ENCODE measurements at places on chromosomes 16 and 17.

GRCh38 chr16:75811020-75811634, 84.8 kb upstream of the CPHXL start:
- no peak for DNase-seq

DNA sequence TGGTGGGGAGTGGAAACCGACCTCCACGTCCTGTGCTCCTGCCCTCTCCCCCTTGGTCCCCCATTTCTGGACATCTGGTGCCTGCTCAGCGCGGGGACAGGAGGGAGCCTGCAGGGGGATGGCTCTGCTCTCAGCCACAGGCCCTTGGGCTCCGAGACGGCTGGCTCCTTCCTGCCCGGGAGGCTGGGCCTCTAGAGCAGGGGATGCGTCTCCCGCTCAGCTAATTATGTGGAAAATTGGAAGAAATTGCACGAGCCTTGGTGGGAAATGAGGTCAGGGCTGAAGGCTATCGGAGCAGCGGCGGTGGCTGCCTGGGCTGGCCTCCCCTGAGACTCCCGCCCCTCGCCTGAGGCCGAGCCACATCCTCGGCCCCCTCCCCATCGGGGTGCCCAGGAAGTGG, 154.6 kb upstream of the CIBAR2 start:
- no peak for DNase-seq

GRCh38 chr17:40329839-40330794, 21.1 kb downstream of the RARA start:
- peak; percentile 50 for DNase-seq

- DNase-seq, result no peak
Observed at GRCh38 chr17:19800571-19800970, 52.5 kb upstream of the ALDH3A1 start.

GRCh38 chr17:82932518-82933310, 92.9 kb upstream of the ZNF750 start:
- DNase-seq, result peak; percentile 8

- DNase-seq, result no peak
Observed at GRCh38 chr16:28585674-28586073, 11.2 kb downstream of the SULT1A2 start.

DNA sequence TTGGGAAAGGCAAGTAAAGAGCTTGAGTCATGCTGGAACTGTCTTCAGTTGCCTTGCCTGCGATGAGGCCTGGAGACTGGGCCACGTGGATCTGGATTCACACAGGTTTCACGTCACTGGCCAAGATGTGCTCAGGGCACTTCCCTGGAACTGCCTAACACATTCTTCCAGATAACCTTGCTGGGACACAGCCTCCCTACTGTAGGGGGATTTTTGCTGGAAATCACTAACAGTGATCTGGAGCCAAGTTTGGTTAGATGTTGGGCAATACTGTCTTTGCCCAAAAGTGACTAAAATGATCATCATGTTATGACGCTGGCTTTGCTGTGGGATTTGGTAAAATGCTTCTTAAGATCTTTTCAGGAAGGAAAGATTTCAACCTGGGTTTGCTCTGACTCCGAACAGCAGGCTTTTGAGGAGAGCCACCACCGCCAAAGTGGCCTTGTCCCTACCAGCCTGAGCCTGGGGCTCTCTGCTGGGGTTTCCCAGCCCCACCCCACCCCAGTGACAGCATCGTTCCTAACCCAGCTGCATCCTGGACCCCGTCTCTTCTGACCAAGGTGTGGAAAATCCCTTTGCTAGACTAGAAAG, 14.7 kb downstream of the C1QTNF1 start:
- no peak for DNase-seq

GRCh38 chr16:56930486-56931270, 1.3 kb upstream of the HERPUD1 start:
- no peak for DNase-seq

GRCh38 chr17:74063439-74063838, 140.0 kb upstream of the RPL38 start:
- DNase-seq, result no peak

DNA sequence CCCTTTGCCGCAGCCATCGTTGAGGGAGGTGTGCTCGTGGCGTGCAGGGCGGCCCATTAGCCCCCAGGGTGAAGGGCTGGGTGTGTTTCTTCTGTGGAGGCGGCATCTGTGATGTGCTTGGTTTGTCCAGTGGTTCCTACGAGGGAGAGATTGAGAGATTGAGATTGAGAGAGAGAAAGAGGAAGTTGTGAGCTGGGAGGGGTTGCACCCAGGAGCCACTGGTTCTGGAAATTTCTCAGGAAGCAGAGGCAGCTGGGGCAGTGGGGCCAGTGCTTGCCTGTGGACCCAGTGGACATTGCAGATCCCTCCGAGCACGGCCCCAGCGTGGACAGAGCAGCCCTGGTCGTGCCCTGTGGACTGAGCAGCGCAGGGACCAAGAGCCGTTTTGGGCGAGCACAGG, 72.0 kb upstream of the ZNF750 start:
- no peak for DNase-seq

GRCh38 chr16:81061307-81061640, 15.8 kb downstream of the C16orf46 start:
- DNase-seq, result no peak

DNA sequence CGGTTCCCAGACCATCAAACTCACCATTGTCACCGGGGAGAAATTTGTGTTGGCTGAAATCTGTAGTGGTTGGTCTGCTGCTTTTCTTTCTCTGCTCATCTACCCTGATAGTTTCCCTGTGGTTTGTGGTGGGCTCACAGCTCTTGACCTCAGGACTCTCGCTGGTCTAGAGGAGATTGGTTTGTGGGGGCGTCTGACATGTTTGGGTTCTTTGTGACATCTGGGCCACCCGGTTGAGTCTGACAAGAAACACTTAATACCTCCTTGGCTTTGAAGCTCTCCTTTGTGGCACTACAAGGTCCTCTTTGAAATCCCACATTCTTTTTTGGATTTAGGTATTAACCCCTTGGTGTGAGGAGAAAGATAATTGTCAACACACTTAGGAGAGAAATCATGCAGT, 662.0 kb downstream of the WWOX start:
- DNase-seq, result no peak

Measured in activated naive CD4-positive, alpha-beta T cell treated with anti-CD3 and anti-CD28 coated beads, Interleukin-2, amount 10 ng/mL, durations not matched to agents 7 days and 5 days (primary cell).